ENCODE measurements at places on chromosomes 2 and 18. TPM values are rescaled to one million over a fixed set of nuclear protein-coding genes. Genes with fewer than 3 reads are reported as not detected.

RAX gene
- total RNA-seq: not detected

G6PC2 gene
- not detected for total RNA-seq

GRCh38 chr2:171522052-171522787, at the start of gene CYBRD1:
CYBRD1 (plus strand) TSS chr2:171522474; CDS start chr2:171522546, 72 bp downstream.
- H3K36me3 ChIP-seq: no peaks in the 10 kb centered on the region
- peaks cover 3% of the 10 kb centered on the region for H3K27me3 ChIP-seq
- peak; percentile 71 for DNase-seq
- H3K4me1 ChIP-seq: peaks cover 15% of the 10 kb centered on the region
- peak within 1 kb of the TSS; percentile 93 for H3K4me3 ChIP-seq

ITGB6 gene
- total RNA-seq: 7.6 TPM

DNA sequence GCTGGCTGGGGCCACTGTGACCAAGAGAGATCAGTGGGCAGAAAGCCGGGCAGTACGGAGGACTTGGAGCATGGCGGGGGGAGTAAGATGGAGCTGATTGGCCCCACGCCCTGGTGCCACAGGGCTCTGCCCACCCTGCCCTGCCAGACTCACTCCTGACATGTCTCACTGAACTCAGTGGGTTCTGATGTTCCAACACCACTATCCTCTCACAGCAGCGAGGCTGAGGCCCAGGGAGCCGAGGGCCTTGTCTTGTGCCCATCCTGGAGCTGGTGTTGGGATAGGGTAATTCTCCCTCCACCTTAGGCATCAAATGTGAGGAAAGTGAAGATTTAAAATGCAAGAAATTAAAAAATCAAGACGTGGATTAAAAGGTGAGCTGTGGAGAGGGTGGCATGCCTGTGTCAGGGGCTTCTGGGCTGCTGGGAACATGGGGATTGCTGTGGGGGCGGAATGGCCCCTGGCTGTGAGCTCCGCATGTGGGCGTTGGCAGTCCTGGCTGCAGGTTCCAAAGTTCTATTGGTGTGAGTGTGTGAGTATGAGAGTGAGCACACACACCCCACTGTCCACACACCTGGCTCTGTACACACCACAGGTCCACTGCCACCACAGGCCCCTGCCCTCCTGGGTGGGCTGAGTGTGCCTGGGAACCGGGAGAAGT, 283.5 kb upstream of the HS6ST1 start:
- no peaks in the 10 kb centered on the region for H3K36me3 ChIP-seq
- no peak for DNase-seq
- no peak overlapping the region for H3K27ac ChIP-seq

All from astrocyte (in vitro differentiated cells and primary cell).